OCI-M1 (cell line): ENCODE measurements at places on chromosomes 13 and 19.

DNA sequence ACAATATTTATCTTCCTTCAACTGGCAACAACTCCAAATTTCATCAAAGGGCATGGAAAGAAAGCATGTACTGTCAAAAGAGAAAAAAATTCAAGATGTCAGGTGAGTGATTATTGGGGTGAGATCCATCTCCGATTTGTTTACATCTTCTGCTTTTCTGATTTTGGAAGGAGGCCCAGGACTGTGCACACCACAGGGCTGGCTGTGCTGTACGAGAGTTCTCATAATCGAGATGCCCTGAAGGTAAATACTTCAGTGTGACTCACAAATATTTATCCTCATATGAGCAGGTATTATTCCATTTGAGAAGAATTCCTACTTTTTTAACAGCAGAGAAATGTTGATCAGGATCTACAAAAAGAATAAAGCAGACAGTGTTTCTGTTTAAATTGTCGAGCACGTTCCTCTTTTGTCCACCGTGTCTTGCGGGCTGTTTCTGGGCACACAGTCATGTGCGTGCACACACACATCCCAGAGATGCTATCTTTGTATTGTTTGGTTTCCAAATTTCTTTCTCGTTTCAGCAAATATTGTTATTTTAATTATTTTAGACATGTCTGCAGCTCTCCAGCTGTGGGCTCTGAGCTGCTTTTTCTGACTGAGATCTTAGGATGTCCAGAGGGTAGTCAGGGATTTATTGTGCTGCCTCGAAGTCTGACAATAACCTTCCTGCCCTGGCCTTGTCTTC is 103.8 kb downstream of the KL start:
- no peak for DNase-seq

- DNase-seq = no peak
These were observed 4.8 kb upstream of the DHRS12 start for GRCh38 chr13:51808811-51809210.

- DNase-seq = peak; percentile 77
These were observed 87.6 kb upstream of the SLC15A1 start for GRCh38 chr13:98839856-98840769.

- DNase-seq = no peak
These were observed 14.5 kb downstream of the STARD13 start for GRCh38 chr13:33270895-33271538.

DNA sequence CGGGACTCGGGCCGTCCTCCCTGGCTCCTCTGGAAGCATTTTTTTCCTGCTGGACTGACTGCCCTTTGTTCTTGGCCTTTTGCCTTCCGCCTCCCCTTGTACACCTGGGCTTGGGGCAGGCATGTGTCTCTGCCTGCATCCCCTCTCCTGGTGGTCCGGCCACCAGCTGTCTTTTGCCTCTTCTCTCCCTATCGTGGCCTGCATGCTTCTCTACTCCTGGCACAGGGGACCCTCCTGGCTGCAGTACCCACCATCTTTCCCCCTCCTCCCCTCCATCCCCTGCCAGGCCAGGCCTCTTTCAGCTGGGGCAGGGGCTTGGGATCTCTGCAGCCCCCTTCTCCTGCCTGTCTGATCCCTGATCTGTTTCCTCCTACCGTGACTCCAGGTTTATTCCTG is 12.1 kb downstream of the WTIP start:
- no peak for DNase-seq

GRCh38 chr19:46620716-46621115 is 4.2 kb downstream of the PTGIR start:
- no peak for DNase-seq

DNA sequence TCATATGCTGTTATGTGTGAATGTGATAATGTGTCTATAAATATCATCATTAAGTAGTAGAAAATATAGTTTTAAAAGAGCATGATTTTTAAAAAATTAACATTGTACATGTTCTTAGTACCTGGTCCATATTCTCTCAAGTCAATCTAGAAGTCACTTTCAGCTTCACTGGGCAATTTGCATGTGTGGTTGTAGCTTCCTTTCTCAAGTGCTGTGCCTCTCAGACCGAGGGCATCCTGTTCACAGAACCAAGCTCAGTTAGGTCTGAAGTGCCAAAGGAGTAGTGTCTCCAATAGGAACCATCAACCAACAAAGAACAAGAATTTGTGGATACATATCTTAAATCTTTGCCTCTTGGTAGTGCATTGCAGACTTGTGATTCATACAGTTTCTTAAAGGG is 541.8 kb upstream of the SLC10A2 start:
- no peak for DNase-seq

- peak; percentile 92 for DNase-seq
These were observed at the start of gene CERS4 for GRCh38 chr19:8208922-8209461. TSS of gene CERS4 (plus strand) at chr19:8209370. CDS start at chr19:8251077, 41,707 bp downstream.

DNA sequence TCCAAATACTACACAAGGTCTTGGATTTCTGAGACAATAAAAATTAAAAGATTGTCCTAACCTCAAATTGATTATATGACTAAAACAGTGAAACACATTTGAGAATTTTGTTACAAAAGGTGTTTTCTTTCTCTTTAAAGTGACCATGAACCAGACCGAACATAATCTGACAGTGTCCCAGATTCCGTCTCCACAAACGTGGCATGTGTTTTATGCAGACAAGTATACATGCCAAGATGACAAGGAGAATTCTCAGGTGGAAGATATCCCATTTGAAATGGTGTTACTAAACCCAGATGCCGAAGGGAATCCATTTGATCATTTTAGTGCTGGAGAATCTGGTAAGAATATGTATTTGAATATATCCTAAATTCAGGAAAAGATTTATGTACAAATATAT is 10.4 kb downstream of the GPR180 start:
- no peak for DNase-seq

- no peak for DNase-seq
These were observed 83.2 kb upstream of the MCF2L start for GRCh38 chr13:112885782-112886268.

- peak; percentile 6 for DNase-seq
These were observed 114.3 kb downstream of the TEX26 start for GRCh38 chr13:31046711-31047279.

GRCh38 chr19:6101991-6102390 is 8.3 kb downstream of the RFX2 start:
- DNase-seq = no peak

DNA sequence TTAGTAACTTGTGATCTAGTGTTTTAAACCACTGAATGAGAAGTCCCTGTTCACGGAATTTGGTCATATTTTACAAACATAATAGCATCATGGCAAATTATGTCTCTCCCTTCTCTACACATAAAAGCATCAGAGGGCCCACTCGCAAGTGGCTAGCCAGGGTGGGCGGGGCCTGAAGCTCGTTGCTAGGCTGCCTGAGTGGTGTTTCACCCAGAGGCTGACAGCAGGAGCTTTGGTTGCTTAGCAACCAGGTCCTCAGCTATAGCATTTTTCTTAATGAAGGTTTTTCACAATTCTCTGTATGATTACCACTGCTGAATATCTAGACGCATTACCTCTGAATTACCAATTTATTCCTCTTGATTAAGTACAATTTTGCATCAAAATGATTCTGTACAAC is 126.5 kb downstream of the NALCN start:
- DNase-seq = peak; percentile 23

- no peak for DNase-seq
These were observed 127.2 kb downstream of the RAP2A start for GRCh38 chr13:97561182-97561581.

GRCh38 chr13:21579754-21580316 is 24.1 kb downstream of the MICU2 start:
- peak; percentile 15 for DNase-seq

DNA sequence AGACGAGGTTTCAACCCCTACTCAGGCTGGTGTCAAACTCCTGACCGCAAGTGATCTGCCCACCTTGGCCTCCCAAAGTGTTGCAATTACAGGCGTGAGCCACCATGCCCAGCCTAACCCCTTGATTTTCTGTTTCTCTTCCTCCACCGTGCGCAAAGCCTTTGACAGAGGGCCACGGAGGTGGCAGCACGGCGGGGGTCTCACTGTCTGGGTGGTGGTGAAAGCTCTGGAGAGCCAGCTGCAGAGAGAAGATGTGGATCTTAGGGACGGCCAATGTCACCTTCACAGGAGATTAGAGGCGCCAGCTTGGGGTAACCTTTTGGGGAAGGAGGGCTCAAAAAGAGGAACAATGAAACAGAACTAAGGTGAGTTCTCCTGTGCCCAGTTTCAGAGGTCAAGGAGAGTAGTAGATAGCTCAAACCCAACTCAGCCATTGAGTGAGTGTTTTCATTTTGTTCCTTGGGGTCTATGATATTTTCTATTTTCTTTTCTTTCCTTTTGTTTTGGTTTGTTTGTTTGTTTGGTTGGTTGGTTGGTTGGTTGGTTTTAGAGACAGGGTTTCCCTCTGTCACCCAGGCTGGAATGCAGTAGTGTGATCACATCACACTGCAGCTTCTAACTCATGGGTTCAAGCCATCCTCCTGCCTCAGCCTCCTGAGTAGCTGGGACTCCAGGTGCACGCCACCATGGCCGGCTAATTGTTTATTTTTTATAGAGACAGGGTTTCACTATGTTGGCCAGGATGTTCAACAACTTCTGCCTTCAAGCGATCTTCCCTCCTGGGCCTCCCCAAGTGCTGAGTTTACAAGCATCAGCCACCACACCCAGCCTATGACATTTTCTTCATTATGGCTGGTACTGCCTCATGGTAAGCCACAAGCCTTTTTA is 37.7 kb downstream of the GPR42 start:
- DNase-seq = no peak

GRCh38 chr13:73693215-73693614 is 441.0 kb downstream of the KLF12 start:
- DNase-seq = no peak

- no peak for DNase-seq
These were observed 13.5 kb downstream of the PLPP2 start for GRCh38 chr19:277581-278165.

- no peak for DNase-seq
These were observed 10.1 kb upstream of the C2CD4C start for GRCh38 chr19:418761-419671.

DNA sequence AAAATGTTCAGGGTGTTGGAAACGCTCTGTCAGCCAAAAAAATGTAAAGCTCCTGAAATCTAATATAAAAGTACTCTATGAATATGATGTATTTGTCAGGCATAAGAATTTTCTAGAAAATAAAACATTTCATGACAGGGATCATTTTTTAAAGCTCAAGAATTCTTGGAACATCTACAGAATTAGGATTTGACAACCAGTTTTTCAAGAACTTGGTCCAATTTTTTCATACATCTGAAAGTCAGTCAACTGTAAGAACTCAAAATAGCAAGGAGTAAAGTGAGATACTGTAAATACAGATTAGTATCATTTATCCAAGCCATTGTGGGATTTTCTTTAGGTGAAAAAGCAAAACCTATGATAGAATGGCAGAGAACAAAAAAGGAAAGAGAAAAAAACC is 41.6 kb upstream of the CLDN10 start:
- DNase-seq = no peak

DNA sequence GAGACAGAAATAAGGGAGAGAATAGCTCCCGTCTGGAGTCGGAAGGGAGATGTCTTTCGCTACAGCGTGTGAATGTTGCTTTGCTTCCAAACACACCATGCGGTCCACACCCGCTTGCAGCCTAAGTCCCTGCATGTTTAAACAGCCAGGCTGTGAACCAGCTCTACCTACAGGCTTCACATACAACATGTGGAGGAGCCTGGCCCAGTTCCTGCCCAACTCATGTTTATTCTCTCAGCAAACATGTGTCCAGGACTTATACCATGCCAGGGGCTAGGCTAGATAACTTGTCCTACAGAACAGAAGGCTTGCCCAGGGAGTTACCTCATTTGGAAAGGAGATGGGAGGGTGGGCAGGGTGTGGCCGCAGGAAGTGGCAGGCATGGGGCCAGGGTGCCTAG is 181.5 kb downstream of the FOXO1 start:
- no peak for DNase-seq

DNA sequence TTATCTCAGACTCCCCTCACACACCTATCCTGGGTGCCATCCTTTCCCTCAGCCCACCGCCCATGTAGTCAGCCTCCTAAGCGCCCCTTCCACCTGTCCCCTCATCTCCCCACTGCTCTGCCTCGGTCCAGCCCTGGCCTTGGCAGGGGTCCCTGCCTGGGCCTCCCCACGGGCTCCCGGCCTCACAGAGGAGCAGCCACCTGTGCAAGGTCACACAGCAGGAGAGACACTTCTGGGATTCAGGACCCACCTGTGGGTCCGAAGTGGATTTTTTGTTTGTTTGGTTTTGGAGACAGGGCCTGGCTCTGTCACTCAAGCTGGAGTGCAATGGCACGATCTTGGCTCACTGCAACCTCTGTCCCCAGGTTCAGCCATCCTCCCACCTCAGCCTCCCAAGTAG is 713 bp upstream of the UPK1A start:
- DNase-seq = no peak

- no peak for DNase-seq
These were observed 422.7 kb upstream of the ARGLU1 start for GRCh38 chr13:106990594-106990993.

DNA sequence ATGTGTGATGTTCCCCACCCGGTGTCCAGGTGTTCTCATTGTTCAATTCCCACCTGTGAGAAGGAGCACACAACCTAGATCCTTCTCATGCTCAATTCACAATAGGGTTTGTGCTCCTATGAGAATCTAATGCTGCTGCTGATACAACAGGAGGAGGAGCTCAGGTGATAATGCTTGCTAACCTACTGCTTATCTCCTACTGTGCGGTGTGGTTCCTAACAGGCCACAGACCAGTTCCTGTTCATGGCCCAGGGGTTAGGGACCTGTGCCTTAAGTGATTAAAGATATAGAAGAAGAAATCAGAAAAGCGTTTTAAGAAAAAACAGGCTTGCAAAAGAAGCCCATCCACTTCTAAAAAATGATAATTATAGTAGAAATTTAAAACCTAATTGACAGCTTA is 17.5 kb downstream of the DLEU7 start:
- no peak for DNase-seq

GRCh38 chr13:77390391-77390790 is 63.5 kb upstream of the MYCBP2 start:
- no peak for DNase-seq

- no peak for DNase-seq
These were observed 1787.3 kb downstream of the SLITRK5 start for GRCh38 chr13:89458456-89458855.

- DNase-seq = no peak
These were observed 15.2 kb downstream of the COL4A2 start for GRCh38 chr13:110322126-110322827.

- DNase-seq = no peak
These were observed 7.0 kb downstream of the CILP2 start for GRCh38 chr19:19544954-19545591.

DNA sequence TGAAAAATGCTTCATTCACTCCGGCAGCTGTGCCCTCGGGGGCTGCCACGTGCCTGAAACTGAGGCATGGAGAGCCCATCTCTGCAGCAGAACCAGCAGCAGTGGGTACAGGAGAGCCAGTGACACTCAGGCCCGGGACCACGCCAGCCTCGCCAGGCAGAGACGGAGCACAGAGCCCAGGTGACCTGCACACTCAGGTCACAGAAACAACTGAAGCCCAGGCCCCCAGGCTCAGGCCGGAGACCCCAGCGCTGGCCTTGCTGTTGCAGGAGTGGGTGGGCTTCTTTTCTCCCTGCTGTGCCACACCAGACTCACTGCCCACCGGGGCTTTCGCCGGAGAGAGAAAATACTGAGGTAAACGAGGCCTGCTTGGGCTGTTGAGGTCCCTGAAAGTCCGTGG is 117.3 kb downstream of the SOX1 start:
- DNase-seq = no peak

- no peak for DNase-seq
These were observed 73.3 kb downstream of the FGF9 start for GRCh38 chr13:21744149-21744548.

GRCh38 chr19:38204096-38204495 is 19.9 kb downstream of the DPF1 start:
- DNase-seq = no peak
